Right atrium auricular region (tissue), 2 donors: ENCODE measurements at places on chromosomes 4 and X. TPM values are rescaled to one million over a fixed set of nuclear protein-coding genes. Genes with fewer than 3 reads are reported as not detected.

- H3K27me3 ChIP-seq = no peaks in the 10 kb centered on the region
These were observed 42.0 kb downstream of the LGI2 start for GRCh38 chr4:24988776-24989175.

DNA sequence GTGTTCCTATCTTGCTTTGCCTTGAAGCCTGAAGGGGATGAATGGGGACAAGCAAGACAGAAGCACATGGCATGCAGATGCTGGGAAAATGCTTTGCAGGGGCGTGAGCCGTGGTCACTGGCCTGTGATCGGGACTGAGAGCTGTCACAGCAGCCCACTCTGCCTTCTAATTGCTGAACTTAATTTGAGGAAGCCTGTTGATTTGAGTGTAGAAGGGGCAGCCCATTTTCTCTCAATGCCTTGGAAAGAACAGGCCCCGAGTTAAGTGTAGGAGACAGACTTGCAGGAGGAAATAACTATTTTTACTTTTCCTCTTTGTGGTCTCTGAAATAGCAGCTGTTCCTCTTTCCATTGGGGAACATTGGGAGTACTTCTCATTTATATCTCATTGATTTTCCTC lies 26.1 kb upstream of the TBC1D1 start:
- H3K4me1 ChIP-seq = no peaks in the 10 kb centered on the region
- no peak overlapping the region for H3K4me3 ChIP-seq
- DNase-seq = no peak

DNA sequence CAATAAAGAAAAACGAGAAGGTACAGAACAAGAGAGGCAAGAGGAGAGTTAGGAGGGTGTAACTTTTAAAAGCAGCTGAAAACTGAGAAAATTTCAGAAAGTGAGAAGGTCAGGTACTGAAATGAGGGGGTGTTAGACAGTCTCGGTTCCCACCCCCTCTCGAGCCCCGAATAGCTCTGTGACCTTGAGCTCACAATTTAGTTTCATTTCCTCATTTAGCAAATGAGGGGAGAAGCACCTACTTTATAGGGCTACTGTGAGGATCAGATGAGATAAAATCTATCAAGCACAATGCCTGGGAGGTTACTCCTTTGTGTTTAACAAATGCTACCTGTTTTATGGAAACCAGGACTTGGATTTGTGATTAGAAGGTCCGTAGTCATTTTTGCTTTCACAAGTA lies 4.9 kb downstream of the UGT8 start:
- H3K4me3 ChIP-seq = no peak overlapping the region
- H3K4me1 ChIP-seq = peaks cover 15% of the 10 kb centered on the region
- no peak for DNase-seq
- H3K27me3 ChIP-seq = no peaks in the 10 kb centered on the region

GRCh38 chr4:179803857-179804256 lies 2361.6 kb upstream of the AGA start:
- no peaks in the 10 kb centered on the region for H3K4me1 ChIP-seq
- no peaks in the 10 kb centered on the region for H3K27me3 ChIP-seq
- H3K27ac ChIP-seq = no peak overlapping the region
- no peaks in the 10 kb centered on the region for H3K36me3 ChIP-seq
- no peak overlapping the region for H3K4me3 ChIP-seq
- DNase-seq = no peak

DNA sequence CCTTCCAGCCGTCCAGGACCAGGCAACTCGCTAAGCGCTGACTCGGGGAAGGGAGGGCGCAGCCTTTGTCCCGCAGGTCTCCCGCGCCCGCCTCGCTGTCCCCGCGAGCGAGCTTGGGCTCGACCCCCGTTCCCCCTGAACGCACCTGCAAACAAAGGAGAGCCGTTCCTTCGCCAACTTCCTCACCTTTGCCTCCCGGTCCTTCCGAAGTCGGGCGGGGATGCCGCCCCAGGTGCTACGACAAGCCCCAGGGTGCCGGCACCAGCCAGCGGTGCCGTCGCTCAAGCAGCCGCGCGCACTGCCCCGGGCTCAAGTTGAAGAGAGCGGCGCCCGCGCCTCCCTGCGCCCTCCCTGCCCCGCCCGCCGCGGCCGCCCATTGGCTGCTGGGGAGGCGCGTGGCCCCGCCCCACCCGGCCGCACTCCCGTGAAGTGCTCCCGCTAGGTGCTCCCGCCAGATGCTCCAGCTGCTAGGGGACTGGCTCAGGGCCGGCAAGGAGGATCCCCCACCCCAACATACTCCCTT lies 107.1 kb downstream of the NSUN7 start:
- H3K36me3 ChIP-seq = no peaks in the 10 kb centered on the region
- no peak overlapping the region for H3K27ac ChIP-seq
- DNase-seq = peak; percentile 60
- no peaks in the 10 kb centered on the region for H3K4me1 ChIP-seq
- H3K4me3 ChIP-seq = peak overlapping the region; percentile 44
- no peaks in the 10 kb centered on the region for H3K27me3 ChIP-seq

The FRMPD3 gene
- 0.12 TPM for total RNA-seq

DNA sequence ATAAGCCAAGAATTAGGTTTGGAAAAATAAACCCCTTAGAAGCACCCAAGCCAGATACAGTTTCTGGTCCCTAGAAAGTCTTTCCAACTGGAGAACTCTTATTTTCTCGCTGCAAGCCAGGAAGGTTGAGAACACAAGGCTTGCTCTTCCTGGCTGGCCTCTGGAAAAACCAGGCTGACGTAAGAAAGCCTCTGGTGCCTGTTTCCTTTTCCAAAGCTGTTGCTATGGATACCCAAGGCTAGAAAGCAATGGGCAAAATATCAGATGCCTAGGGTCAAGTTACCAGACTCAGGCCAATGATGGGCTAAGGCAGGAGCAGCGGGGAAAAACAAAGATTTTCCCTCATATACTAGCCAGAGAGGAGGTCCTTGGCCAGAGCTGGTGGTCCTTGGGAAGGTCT lies 281.6 kb downstream of the KLHL13 start:
- DNase-seq = no peak
- no peaks in the 10 kb centered on the region for H3K27me3 ChIP-seq
- H3K4me1 ChIP-seq = no peaks in the 10 kb centered on the region

The NXF2 gene
- total RNA-seq = not detected

The SLBP gene
- 20.1 TPM for total RNA-seq
